Neural progenitor cell (in vitro differentiated cells): ENCODE measurements at places on chromosomes 16 and 17. TPM values are rescaled to one million over a fixed set of nuclear protein-coding genes. Genes with fewer than 3 reads are reported as not detected.
A peak's percentile ranks its signal among the peaks of the same experiment; 100 is the strongest.

The MPO gene
- not detected in 2 replicates for total RNA-seq

- DNase-seq = no peak
Measured at GRCh38 chr17:67227488-67227887, 17.5 kb downstream of the HELZ start.

DNA sequence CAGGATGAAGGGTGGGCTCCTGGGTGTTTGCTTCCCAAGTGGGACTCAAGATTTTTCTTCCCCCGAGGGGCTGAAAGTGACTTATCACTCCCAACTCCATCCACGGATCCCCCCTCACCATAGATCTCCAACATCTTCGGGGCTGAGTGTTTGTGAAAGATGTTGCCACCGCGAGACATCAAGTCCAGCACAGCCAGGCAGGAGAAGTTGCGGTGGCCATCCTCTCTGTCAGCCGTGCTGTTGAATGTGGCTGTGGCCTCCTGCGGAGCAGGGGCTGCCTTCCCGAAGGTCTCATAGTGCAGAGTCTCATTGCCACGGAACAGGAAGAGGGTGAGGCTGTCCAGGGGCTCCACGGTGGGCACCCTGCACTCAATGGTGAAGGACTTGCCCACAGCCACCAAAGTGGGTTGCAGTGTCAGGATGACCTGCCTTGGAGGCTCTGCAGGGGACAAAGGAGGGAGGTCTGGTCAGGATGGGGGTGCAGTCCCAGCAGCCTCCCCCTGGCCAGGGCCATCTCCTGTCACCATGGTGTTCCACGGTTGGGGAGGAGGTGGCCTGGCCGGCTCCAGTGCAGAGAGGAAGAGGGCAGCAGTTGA, 5.5 kb downstream of the PRR29 start:
- DNase-seq = peak; percentile 0

The SLC16A5 gene
- total RNA-seq = 3.4 and 19.9 TPM in 2 replicates

The SP6 gene
- 0.04 and 0.65 TPM in 2 replicates for total RNA-seq

The CXCL16 gene
- total RNA-seq = 0.21 and 0.43 TPM in 2 replicates

GRCh38 chr16:88783391-88784073, 1.5 kb downstream of the PIEZO1 start:
- DNase-seq = no peak

DNA sequence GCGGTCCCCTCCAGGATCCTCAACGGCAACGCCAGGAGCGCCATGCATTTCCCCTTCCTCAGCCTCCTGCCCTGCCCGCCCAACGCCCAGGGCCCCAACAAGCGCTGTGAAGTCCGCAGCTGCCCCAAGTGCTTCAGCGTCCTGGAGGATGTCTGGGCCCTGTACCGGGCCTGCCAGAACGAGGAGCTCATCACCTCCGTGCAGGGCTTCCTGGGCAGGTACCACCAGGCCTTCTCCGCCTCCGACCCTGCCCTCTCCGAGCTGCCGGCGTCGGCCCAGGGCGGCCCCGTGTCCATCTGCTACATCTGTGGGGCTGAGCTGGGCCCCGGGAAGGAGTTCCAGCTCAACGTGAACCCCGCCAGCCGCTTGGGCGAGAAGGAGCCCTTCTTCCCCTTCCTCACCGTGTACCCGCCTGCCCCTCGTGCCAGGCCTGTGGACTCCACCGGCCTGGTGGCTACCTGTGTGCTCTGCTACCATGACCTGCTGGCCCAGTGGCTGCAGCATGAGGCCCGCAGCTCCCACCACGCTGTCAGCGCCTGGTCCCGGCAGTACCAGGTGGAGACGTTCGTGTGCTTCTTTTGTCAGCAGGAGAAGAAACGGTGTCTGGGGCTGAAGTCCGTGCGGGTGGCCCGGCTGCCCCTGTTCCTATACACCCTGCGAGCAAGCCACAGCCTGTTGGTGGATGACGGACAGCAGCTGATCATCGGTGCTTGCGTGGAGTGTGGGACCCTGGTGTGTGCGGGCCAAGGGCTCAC, 58.9 kb upstream of the CIBAR2 start:
- no peak for DNase-seq

DNA sequence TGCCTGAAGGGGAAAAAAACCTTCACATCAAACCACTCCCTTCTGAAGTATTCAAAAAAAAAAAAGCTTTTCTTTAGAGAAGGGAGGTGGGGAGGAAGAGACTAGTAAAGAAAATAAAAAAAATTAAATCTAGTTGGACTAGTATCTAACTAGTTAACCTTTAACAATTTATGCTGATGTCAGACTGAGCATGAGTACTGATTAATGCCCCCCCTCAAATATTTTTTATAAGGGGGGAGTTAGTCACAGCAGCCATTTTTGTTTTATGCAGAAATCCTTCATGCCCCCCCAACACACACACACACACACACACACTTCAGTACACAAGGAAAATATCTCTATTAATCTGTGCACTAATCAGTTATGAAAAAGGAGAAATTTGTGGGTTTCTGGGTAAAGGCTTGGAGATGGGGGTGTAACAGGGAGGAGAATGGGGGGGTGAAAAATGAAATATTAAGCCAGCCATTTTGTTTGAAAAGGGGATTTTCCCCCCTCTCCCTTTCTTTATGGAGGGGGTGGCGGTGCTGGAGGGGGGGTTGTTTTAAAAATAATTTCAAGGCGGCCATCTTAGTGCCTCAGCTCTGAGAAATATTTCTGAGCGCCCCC, 4.7 kb upstream of the CHD3 start:
- DNase-seq = no peak

DNA sequence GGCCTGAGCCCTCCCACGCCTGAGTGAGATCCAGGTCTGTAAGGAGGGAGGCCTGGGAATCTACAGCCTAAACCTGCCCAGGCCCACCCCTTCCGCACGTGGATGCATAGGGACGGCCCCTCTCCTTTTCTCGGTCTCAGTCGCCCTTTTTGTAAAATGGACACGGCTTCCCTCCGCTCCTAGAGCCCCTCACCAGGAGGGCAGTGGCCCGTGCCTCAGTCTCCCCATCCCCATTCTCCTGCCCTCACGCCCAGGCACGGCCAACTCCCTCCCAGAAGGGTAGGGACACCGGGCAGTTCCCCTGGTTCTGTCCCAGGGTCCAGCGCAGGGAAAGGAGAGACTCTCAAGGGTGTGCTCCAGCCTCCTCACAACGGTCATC, 48.1 kb downstream of the WNT3 start:
- no peak for DNase-seq

- no peak for DNase-seq
Measured at GRCh38 chr16:3859889-3860288, 20.6 kb downstream of the CREBBP start.

The KRT12 gene
- not detected in 2 replicates for total RNA-seq

GRCh38 chr16:578870-579405, 9.2 kb downstream of the PIGQ start:
- DNase-seq = peak; percentile 89

DNA sequence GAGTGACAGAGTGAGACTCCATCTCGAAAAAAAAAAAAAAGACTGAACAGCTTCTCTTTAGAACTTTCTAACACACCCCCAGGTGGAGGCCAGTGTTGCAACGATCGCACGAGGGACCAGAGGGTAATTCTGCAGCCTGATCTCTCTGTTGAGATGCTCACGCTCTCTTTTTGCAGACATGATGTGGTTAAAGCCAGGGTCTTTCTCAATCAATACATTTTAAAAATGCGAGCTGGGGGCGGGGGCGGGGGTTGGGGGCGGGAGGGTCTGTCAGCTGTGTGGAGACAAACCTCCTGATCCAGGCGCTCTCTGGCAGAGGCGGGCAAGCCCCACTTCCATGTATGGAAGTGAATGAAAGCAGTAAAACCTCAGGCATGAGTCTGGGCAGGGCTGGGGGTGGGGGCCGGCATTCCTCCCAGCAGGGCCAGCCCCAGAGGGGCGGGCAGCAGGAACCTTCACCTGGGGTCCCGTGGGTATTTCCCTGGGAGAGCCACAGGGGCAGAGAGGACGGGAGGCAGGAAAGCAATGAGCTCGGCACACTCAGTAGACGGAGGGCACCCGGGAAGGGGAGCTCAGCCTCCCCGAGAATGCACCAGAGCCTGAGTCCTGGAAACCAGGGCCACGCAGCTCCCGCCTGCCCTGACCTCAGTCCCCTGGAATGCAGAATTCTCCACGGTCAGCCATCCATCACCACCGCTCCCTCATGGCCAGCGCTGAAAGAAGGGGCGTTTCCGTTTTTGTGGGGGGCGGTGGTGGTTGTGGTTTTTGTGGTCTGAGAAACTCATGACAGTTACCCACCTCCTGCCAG, 28.0 kb downstream of the NXN start:
- peak; percentile 77 for DNase-seq

- no peak for DNase-seq
Measured at GRCh38 chr17:68734187-68734900, 133.2 kb upstream of the FAM20A start.

- DNase-seq = no peak
Measured at GRCh38 chr16:86604436-86605193, 26.3 kb downstream of the FOXL1 start.

DNA sequence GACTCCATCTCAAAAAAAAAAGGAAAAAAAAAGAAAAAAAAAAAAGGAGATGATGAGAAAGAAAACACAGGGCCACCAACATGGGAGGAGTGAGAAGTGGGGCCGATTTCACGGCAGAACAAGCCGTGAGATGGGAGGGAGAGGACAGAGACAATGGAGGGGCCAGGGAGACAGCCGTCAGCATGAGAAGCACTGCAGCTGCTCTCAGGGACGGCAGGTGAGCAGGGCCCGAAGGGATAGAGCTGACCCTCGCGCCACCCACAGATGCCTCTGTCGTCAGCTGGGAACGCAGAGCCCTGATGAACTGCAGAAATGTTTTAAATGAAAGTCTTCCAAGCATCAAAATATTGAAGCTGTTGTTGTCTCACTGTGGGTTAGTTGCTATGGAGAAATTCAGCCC, 20.3 kb downstream of the PITPNM3 start:
- DNase-seq = no peak

GRCh38 chr16:23876256-23876896, 40.6 kb downstream of the PRKCB start:
- DNase-seq = no peak

- peak; percentile 50 for DNase-seq
Measured at GRCh38 chr17:71117466-71117865, 948.1 kb downstream of the KCNJ2 start.

DNA sequence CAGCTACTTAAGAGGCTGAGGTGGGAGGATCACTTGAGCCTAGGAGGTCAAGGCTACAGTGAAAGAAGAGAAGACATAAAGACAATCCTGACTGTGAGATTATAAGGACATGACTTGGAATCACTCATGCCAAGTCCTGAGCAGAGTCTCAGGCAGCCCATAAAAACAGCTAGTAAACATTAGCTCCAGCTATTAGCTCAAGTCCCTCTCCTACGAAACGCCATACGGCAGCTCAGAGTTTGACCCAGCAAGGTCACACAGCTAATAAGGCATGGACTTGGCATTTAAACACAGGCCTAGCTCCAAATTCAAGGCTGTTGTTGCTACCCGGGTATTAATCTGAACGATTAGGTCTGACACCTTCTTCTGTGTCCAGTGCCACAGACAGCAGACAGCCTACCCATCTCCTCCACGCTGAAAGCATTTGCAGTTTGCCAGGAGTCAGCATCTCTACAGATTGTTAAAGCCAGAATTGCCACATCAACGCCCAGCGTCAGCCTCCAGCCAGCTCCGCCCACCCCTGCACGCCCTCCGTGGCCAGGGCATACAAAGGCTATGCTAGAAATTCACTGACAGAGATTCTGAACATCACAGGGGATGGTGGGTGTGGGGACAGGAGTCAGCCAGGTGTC, 9.9 kb upstream of the TMEM114 start:
- DNase-seq = no peak

DNA sequence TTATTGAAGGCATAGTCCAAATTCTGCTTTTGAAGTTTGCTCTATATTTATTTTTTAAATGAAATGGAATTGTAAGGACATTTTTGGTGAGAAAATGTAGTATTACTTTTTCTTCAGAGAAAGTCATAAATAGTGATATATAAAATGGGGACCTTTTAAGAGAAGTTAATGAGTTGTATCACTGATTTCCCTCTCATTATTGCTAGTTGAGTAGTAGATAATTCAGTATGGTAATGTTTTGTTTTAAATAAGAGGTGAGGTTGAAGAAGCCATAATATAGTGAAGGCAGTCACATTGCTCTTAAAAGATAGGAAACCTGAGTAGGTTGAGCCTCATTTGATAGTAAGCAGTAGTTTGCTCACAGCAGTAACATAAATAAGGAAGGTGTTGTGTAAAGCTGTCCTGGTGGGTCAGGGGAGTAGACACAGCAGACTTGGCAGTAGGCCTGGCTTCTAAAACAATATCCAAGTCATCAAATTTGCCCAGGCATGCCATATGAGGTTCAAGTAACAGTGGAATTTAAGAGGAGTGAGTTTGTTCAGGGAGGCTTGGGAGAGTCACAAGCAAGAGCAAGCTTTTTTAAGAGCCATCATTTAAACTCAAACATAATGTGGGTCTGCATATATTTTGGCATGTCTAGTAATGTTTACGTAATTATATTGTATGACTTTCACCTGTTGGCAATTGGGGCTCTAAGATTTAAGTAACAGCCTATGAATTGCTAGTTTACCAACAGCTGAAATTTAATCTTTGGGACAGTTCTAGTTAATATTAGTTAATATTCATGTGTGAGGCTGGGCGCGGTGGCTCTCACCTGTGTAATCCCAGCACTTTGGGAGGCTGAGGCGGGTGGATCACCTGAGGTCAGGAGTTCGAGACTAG, 6.5 kb downstream of the NFATC3 start:
- DNase-seq = no peak
